ENCODE measurements at places on chromosomes 13 and 19.

DNA sequence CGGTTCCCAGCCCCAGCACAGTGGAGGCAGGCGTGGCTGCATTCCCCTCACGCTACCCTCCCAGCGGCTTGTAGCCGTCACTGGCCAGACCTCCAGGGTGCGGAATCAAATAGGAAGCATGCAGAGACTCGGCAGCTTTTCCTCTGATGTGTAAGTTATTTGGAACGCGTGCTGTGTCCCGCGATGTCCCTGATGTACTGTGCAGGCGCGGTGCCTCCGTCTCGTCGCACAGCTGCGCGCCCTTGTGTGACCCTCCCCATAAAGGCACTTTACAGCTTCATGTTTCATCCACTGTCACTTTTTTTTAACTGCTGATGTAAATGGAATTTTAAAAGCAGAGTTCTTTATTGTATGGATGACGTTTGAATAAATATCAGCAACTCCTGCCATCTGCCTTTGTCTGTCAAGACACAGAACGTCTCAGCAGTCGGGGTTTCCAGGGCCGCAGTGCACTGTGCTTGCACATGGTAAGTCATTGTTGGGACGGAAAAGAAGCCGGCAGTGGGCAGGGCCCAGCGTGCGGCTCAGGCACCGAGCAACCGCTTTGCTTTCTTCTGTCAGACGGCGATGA is 7.3 kb upstream of the F7 start:
- no peak for DNase-seq

- DNase-seq, result no peak
These were observed 171.7 kb upstream of the KLF12 start for GRCh38 chr13:74305876-74306275.

- DNase-seq, result no peak
These were observed 1.1 kb downstream of the DHRS12 start for GRCh38 chr13:51802631-51803418.

- peak; percentile 81 for DNase-seq
These were observed 9.7 kb upstream of the DPRX start for GRCh38 chr19:53621885-53622740.

DNA sequence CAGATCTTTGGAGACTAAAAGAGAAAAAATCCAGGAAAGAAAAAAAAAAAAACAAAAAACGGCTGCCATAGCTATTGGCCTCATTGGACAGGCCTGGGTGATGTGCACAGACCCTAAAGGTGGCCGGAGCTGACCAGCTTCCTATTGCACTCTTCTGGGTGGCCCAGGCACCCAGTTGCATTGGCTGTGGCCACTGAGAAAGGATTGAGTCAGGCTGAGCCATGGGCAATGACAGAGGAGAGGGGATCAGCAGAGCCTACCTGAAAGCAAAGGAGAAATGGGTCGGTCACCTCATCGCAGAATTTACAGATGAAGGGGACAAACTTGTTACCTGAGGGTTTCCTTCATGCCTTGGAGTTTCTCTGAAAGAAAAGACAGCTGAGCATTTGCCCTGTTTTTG is 17.3 kb downstream of the HMGB1 start:
- no peak for DNase-seq

DNA sequence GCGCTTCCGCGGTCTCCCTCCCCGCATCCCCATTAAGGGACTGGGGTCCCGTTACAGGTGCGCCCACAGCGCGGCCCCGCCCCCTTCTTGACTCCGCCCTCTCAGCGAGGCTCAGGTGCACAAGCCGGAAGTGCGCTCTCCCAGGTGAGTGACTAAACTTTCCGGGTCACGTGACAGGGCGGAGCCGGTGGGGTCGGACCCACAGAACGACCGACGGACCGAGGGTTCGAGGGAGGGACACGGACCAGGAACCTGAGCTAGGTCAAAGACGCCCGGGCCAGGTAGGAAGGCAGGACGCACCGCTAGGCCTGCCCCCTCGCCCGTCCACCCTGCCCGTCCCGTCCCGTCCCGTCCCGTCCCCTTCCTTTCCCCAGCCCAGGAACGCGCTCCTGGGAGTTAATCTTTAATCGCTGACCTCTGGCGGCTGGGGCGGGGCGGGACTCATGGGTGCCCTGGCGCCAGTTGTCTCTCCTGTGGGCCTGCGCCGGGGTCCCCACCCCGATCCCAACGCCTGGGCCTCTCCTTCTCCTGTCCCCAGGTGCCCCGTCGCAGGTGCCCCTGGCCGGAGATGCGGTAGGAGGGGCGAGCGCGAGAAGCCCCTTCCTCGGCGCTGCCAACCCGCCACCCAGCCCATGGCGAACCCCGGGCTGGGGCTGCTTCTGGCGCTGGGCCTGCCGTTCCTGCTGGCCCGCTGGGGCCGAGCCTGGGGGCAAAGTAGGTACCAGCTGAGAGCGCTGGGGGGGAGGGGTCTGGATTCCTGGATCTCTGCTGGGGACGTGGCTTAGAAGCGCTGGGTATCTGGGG is at the start of gene CRB3:
Gene CRB3, plus strand, starts transcription at position 202 of the 804 bp plus-strand sequence. Its CDS starts 431 bp downstream, at position 633.
- peak; percentile 90 for DNase-seq

GRCh38 chr13:61275736-61276135 is 139.9 kb downstream of the PCDH20 start:
- DNase-seq, result no peak

- DNase-seq, result no peak
These were observed 11.3 kb downstream of the DPY19L3 start for GRCh38 chr19:32416749-32417456.

GRCh38 chr19:17575871-17576757 is 20.7 kb downstream of the COLGALT1 start:
- DNase-seq, result no peak
